ENCODE measurements at places on chromosomes 3 and 15.

DNA sequence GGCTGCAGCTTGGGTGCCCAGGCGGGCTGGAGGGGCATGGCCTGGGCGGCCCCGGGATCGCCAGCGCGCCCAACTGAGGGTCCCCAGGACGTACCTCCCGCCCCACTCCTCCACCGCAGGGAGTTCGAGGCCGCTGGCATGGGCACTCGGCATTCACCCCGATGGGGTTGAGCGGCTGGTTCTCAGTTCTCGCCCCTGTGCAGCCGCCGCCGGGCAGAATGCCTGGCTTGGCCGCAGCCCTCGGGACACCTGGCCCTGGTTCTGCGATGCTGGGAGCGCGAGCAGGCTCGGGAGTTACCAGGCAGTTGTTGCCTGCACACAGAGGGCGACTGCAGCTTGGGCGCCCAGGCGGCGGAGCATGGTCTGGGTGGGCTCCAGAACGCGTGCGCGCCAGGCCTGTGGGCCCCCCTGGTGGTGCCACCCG lies 121.4 kb downstream of the LMLN start:
- no peak for DNase-seq

GRCh38 chr3:196585044-196585757 lies 16.7 kb downstream of the FBXO45 start:
- no peak for DNase-seq

DNA sequence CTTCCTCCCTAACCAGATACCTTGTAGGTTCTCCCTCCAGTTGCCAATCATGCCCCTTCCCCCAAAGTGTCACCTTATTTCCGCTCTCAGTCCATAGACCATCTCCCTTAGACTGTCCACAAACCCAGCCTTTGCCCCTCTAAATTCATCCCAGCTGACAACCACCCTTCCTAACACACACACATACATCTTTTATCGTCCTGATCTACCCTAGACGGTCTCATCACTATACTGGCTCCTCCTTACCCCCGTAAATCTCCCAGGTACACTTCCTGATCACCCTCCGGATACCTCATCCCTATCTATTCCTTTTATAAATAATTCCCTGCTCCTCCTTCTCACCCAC lies 828 bp downstream of the THOC7 start:
- DNase-seq, result no peak

DNA sequence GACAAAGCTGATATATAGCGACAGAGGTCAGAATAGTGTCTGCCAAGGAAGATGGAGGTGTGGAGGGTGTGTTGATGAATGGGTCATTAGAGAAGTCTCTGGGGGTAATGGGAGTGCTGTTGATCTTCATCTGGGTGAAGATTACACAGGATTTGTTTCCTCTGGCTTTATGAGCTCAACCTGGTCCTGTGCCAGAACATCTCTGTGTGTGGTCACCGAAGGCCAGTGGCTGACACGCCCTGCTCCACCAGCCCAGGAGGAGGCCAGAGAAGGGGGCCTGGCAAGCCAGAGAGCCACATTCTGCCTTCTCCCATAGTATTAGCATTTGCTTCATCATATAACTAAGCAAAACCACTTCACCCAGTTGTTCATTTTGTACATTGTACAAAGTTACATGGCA lies 121.1 kb downstream of the ZNF621 start:
- no peak for DNase-seq

- DNase-seq, result no peak
Observed at GRCh38 chr15:26967719-26968269, 3.2 kb upstream of the GABRG3 start.

- no peak for DNase-seq
Observed at GRCh38 chr3:159947220-159947619, 41.4 kb upstream of the IL12A start.

DNA sequence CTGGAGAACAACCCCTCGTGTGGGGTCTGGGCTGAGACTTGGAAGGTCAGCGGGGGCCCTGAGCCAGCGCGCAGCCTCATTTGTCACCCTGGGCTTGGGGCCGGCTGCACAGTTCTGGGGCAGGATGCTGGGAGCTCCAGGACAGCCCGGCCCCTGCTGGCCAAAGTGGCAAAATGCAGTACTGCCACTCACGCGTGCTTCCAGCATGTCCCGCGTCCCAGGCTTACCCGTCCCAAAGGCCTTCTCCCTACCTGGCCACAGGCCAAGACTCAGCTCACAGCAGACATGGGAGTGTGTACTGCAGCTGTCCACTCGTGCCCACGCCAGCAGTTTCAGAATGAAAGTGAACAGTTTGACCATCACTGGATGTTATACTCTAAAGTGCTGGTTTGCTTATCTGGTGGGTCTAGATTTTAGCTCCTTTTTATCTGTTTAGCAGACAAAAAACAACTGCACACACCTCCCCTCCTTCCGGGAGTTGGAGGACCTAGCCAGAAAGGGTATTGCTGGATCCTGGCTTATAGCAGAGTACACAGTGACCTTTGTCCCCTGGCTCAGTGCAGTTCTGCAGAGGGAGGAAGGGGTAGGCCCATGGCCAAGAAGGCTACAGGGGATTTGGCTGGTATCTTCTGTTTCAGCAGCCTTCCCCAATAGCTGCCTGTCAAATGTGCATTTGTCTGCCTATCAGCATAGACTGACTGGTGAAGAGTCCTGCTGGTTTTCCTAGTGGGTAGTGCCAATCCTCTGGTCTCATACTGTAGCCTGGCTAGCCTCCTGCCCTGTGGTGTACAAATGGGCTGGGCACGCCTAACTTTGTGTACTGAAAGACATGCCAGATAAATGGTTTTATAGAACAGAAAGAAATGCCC lies 23.2 kb upstream of the IP6K2 start:
- DNase-seq, result no peak

DNA sequence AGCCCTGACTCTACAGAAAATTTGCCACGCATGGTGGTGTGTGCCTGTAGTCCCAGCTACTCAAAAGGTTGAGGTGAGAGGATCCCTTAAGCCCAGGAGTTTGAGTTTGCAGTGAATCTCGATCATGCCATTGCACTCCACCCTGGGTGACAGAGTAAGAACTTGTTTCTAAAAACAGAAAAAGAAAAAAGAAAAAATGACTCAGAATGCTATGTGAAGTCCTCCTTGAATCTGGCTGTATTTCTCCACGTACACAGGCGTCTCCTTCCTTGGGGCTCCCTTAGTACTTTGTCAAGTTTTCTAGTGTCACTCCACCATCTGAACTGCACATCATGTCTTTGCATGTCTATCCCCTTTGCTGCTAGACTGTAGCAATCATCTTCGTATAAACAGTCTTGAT lies 104.4 kb downstream of the LMLN start:
- no peak for DNase-seq
